ENCODE measurements at places on chromosomes 4 and X.
A peak's percentile ranks its signal among the peaks of the same experiment; 100 is the strongest.

GRCh38 chr4:1112174-1112820 lies 1.1 kb downstream of the RNF212 start:
- no peak for DNase-seq
- no peak overlapping the region for H3K27ac ChIP-seq

- H3K27ac ChIP-seq = peak overlapping the region; percentile 22
- no peaks in the 10 kb centered on the region for H3K27me3 ChIP-seq
- H3K4me3 ChIP-seq = no peak overlapping the region
- no peaks in the 10 kb centered on the region for H3K36me3 ChIP-seq
These were observed 3.8 kb upstream of the AMMECR1 start for GRCh38 chrX:110321670-110322069.

DNA sequence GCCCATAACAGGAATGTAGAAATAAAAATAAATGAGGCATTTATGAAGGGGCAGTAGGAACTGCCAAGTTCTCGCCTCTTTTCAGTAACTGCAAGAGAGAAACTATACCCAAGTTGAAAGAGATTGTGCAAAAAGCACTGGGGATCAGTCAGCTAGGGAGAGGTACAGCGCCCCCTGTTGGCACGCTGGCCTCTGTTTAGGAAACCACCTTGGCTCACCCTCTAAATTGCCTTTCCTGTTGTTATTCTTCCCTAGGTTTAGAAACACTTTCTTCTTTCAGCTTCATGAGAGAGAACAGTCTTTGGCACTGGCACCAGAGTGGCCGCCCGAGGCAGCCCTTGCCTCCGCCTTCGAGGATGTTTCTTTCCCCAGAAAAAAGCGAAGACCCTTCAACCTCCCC lies 348.5 kb downstream of the MID1IP1 start:
- H3K36me3 ChIP-seq = no peaks in the 10 kb centered on the region
- H3K27ac ChIP-seq = peak overlapping the region; percentile 86
- no peak overlapping the region for H3K4me3 ChIP-seq
- no peaks in the 10 kb centered on the region for H3K27me3 ChIP-seq

DNA sequence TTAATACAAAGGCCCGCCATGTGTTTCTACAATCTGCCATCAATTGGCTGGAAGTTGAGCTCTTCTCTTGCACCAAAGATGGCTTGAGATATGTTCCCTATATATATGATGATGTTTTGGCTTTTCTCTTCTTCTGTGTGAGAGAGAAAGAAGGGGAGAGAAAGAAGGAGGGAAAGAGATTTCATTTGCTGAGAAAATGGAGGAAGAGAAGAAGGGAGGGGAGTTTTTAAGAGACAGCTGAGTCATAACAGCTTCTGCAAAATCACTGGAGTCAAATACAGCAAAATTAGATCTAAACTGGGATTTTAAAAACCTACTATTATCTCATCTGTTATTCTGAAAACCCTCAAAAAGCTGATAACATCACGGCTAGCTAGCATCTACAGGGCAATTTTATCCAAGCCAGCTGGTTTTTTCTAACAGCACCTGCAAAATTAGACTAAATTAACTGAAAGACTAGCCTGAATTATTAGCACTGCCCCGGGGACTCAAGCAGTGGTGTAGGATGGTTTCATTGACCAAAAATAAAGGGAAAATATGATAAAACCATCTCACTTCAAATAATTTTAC lies 647.6 kb upstream of the ACTRT1 start:
- peak overlapping the region; percentile 42 for H3K4me3 ChIP-seq
- no peak for DNase-seq
- no peaks in the 10 kb centered on the region for H3K4me1 ChIP-seq

GRCh38 chrX:73457306-73457705 lies 10.5 kb downstream of the CDX4 start:
- DNase-seq = no peak
- H3K36me3 ChIP-seq = no peaks in the 10 kb centered on the region
- H3K4me1 ChIP-seq = no peaks in the 10 kb centered on the region
- peaks cover 1% of the 10 kb centered on the region for H3K27me3 ChIP-seq
- H3K4me3 ChIP-seq = no peak overlapping the region
- H3K27ac ChIP-seq = no peak overlapping the region
